Stimulated activated CD8-positive, alpha-beta memory T cell treated with anti-CD3 and anti-CD28 coated beads, Interleukin-7, amount 100 ng/mL, for 4 hours (primary cell): ENCODE measurements at places on chromosomes 2 and 18.

GRCh38 chr2:31561823-31562222 is 18.9 kb downstream of the SRD5A2 start:
- no peak for DNase-seq

- DNase-seq: no peak
These were observed 19.3 kb downstream of the GATA6 start for GRCh38 chr18:22188559-22189267.

DNA sequence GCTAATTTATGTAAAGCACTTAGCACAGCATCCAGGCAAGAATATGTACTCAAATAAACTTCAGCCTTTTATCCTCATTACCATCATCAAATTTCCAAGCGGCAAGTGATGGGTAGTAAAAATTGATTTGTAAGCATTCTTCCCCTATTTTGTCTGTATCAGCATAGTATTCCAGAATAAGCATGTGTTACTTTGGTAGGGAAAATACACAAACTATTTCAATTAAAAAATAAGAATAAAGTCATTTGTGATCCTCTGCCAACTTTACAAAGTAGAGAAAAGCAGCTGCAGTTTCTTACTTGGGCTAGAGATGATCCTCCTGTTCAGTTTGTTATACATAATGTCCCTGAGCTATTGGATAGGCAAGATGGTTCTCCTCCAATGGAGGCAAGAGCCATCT is 493.2 kb downstream of the ZEB2 start:
- no peak for DNase-seq

GRCh38 chr18:75635096-75635495 is 207.6 kb upstream of the SMIM21 start:
- no peak for DNase-seq

- peak; percentile 35 for DNase-seq
These were observed 264.0 kb upstream of the CXCR4 start for GRCh38 chr2:136381722-136382633.

DNA sequence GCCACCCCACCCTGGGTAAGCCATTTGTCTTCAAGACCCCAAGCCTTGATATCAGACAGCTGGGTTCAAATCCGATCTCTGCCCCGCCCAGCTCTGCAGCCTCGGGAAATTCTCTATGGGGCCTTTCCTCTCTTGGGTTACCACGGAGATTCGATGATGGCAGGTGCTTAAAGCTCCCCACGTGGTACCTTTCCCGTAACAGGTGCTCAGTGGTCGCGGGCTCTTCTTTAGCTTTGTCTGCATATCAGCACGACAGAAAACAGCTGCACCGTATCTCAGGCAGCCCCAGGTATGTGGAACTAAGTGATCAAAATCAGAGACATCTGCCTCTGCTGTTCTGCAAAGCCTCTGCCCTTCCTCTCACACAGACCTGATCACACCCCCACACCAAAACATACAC is 37.4 kb downstream of the TTC32 start:
- DNase-seq: no peak

DNA sequence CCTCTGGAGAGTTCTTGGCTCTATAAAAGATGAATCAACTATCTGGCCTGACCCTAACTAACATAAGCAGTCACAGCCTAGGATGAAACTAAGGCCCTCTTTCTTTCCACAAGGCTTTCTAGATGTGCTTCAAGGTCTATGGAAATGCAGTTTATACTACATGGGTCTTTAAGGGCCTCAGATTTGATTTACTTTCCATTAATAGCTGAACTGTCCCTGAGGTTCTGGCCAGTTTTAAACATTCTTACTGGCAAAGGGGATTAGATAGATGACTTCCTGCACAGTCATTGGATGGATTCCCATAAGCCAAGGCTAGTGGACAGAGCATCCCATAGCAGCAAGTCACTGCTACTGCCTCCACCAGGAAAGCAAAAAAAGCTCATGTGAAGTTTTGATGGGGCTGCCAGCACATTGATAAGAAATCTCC is 38.1 kb upstream of the LCLAT1 start:
- no peak for DNase-seq

GRCh38 chr2:191299866-191300265 is 54.7 kb downstream of the MYO1B start:
- DNase-seq: no peak

DNA sequence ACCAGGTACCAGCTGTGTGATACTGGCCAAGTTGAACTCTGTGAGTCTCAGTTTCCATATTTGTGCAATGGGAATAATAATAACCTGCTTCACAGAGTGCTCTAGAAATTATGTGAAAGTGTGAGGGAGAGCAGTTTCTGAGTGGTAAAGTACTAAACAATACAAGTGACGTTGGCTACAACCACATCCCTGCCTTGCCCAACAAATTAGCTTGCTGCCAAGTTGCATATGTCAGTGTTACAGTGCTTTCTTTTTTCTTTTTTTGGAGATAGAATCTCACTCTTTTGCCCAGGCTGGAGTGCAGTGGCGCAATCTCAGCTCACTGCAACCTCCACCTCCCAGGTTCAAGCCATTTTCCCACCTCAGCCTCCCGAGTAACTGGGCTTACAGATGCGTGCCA is 533.6 kb upstream of the MEX3C start:
- DNase-seq: no peak

DNA sequence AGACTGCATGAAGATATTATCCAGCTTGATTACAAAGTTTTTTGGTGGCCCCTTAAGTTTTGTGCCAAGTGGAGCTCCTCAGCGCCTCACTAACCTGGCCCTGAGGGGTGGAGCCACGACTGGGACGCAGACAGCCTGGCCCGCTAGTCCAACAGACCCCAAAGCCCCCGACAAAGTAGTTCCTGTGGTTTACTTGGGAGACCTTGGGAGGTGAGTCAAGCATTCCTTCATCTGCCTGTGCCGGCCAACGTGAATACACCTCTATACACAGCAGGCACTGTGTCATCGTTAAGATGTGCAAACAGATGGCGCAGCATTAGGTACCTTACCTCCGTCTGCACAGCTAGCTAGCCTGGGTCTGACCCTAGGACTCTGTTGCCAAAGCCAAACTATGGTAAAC is 55.0 kb upstream of the LAMA1 start:
- no peak for DNase-seq

DNA sequence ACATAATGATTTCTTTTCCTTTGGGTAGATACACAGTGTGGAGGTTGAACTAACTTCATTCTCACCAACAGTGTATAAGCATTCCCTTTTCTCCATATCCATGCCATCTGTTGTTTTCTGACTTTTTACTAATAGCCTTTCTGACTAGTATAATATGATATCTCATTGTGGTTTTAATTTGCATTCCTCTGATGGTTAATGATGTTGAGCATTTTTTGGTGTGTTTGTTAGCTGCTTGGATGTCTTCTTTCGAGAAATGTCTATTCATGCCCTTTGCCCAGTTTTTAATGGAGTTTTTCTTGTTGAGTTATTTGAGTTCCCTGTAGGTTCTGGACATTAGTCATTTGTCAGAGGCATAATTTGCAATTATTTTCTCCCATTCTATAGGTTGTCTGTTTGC is 59.8 kb downstream of the MARCHF4 start:
- no peak for DNase-seq

GRCh38 chr2:9100080-9100876 is 96.8 kb upstream of the MBOAT2 start:
- DNase-seq: no peak

DNA sequence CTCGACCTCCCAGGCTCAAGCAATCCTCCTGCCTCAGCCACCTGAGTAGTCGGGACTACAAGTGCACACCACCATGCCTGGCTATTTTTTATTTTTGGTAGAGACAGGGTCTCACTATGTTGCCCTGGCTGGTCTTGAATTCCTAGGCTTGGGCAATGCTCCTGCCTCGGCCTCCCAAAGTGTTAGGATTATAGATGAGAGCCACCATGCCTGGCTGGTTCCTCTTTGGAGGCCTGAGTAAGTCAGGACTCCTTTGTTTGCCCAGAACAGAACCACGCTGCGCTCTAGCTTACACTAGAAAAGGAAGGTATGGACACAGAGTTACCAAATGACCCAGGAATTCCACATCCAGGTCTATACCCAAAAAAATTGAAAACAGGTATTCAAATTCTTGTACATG is 135.9 kb upstream of the SLC1A4 start:
- no peak for DNase-seq

GRCh38 chr2:235570256-235570655 is 76.4 kb downstream of the AGAP1 start:
- no peak for DNase-seq
